Cardiac muscle cell (in vitro differentiated cells and primary cell): ENCODE measurements at places on chromosomes 7 and 10.

DNA sequence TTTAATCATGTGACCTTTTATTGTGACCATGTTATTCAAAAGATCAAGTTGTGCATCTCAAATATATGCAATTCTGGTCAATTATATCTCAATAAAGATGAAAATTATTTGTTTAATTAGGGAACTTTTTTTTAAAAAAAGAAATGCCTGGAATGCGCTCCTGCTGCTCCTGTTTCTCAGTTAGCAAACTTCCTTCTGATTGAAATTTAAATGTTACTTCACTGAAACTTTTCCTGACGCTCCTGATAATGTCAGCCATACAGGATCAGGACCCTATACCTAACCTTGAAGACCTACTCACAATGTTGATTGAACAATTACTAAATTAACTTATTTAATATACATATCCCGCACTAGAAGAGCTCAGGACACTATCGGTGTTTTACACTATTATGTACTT is 190.4 kb downstream of the MACC1 start:
- DNase-seq, result no peak

- DNase-seq, result peak; percentile 27
Observed at GRCh38 chr10:129958629-129959543, 5.2 kb downstream of the EBF3 start.

GRCh38 chr10:119335671-119336353 is 128.4 kb downstream of the GRK5 start:
- DNase-seq, result peak; percentile 55

- DNase-seq, result no peak
Observed at GRCh38 chr7:22709857-22710256, 17.1 kb upstream of the IL6 start.

- no peak for DNase-seq
Observed at GRCh38 chr10:30371954-30372353, 22.9 kb upstream of the MTPAP start.
